ENCODE measurements at places on chromosomes 2 and 18.

GRCh38 chr2:237614151-237614720 is 13.2 kb upstream of the LRRFIP1 start:
- DNase-seq: no peak

DNA sequence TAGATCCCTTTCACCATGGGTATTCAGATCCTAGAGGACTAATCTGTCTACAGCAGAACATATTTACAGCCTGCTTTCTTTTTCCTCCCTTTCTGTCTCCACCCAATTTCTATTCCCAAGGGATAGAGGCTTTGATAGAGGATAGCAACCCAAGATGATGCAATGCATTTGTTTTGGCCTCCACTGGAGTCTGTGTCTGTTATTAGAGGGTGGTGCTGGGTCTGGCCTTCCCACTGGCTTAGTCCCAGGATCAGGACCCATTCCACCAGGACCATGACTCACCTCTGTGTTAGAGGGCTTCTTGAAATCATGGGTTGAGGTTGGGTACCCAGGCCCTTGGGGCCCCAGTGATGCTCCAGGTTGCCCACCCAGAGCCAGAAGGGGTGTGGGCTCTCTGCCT is 239.7 kb upstream of the TNP1 start:
- DNase-seq: no peak

GRCh38 chr2:33230842-33231241 is 245.6 kb upstream of the RASGRP3 start:
- DNase-seq: no peak

DNA sequence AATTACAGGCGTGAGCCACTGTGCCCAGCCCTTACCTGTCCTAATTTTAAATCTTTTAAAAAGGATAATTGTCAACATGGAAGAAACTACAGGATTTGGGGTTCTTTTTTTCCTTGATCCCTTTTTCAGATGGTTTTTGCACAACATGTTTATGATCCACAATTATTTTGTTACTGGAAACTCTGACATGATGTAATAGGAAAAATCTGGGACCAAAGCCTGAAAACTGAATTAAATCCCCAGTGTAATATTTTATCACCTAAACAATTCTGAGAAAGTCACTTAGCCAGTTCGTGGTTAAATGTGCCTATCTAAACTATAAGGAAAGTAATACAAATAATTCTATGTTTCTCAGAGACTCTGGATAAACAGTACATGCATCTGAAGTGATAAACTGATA is 1649.7 kb downstream of the LRP1B start:
- no peak for DNase-seq

DNA sequence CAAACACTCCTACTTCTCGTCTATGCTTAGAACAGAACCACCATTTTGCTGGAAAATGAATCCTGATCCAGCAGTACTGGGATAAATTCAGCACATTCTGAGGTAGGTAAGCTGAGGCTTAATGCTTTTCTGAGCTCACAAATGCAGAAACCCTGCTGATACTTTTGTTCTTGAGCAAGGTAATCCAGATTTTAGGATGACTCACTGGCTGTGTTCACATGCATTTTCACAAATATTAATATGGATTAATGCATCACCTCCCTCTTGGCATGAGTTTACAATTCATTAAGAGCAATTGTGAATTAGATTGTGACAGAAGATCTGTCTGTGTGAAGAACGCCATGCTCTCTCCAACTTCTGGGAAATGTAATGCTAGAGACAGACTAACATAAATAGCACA is 42.2 kb downstream of the RAD51AP2 start:
- DNase-seq: no peak

- no peak for DNase-seq
These were observed 876.2 kb upstream of the POU3F3 start for GRCh38 chr2:103977668-103978067.

GRCh38 chr2:74851191-74851566 is 17.3 kb downstream of the HK2 start:
- no peak for DNase-seq

DNA sequence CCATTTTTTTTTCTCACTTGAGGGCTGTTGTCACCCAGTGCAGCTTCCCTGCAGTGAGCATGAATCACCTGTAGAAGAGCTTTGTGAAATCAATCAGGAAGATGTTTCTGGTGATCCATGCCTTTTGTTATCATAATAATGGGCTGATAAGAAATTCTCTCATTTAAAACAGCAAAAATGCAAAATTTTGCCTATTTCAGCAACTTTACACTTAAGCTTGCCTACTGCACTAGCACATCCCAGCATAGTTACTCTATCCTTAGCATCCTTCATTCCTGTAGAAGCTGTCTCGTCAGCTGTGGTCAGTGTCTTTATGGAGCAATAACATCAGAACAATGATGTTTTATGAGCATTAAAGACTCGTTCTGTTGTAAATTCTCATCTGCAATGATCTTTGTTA is 178.6 kb upstream of the ZNF804A start:
- no peak for DNase-seq

- no peak for DNase-seq
These were observed 9.9 kb upstream of the KLF11 start for GRCh38 chr2:10033251-10034006.

GRCh38 chr2:67272195-67272594 is 124.9 kb upstream of the ETAA1 start:
- no peak for DNase-seq

GRCh38 chr2:199404841-199405240 is 52.9 kb downstream of the SATB2 start:
- no peak for DNase-seq

DNA sequence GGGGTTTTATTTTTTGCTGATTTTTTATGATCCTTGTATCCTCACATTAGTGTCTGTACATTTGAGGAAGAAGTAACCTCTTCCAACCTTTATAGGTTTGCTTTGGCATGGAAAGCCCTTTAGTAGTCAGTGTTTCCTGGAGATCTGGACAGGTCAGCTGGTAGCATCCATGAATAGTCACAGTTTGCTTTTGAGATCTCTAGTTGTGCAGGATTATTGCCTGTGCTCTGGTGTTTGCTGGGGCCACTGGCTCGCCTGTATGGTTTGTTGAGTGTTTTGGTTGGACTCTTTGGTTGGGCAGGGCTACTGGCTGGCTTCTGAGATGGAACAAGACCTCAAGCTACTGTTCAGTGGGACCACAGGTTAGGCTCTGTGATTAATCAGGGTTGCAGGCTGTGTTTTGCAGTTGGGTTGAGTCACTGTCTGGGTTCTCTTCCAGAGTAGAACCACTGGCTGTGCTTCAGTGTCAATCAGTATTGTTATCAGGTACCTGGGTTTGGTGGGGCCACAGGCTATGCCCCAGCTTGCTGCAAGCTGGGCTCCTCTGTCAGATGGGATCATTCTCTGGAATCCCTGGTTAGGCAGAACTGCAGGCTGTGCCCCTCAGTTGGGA is 20.0 kb downstream of the SP140L start:
- DNase-seq: no peak

GRCh38 chr2:190990132-190990531 is 23.8 kb downstream of the STAT1 start:
- DNase-seq: no peak

DNA sequence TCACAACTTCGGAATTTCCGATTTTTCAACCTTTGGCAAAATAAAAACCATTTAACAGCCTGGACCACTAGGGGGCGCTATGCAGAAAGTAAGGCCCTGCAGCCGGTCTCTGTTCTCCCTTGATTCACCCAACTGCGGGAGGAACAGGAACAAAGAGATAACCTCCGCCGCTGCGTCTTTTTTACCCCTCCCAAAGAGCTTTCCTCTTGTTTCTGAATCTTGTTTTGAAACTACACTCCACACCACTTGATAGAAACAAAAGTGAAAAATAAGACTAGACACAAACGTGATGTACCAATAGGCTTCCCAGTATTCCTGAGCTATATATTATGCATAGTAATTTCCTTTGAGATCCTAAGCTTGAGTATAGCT is 231.2 kb downstream of the MYO3B start:
- DNase-seq: peak; percentile 76

DNA sequence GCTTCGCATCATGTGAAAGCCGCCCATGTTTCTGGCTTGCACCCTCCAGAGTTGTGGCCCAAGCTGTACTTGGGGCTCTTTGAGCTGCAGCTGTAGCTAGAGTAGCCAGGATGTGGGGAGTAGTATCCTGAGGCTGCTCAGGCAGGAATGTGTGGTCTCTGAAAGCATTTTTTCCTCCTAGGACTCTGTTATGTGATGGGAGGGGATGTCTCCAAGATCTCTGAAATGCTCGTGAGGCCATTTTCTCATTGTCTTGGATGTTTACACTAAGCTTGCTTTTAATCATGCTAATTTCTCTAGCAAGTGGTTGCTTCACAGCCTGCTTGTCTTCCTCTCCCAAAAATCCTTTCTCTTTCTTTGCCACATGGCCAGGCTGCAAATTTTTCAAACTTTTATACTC is 687.6 kb downstream of the DCDC2C start:
- DNase-seq: no peak

DNA sequence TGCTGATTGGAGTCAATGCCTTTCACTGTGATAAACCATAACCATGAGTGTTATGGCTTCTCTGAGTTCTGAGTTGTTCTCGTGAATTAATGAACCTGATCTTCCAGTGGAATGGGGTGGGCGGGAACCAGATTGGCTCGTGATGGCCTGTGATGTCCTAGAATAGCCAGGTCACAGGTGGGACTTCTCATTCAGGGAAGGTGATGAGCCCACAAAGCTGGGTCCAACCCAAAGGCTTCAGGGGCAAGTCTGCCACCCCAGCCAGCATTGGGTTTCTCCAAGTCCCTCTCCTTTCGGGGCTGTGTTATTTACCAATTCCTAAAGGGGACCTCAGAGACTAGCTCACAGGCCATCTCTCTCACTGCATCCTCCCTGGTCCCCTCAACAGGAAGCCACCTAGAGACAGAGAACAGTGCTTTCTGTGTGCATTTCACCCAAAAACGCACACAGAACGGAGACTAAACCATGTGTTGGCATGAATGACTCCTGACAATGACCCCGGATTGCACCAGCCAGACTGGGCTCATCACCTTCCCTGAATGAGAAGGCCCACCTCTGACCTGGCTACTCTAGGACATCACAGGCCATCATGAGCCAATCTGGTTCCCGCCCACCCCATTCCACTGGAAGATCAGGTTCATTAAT is 85.5 kb downstream of the MALT1 start:
- no peak for DNase-seq

DNA sequence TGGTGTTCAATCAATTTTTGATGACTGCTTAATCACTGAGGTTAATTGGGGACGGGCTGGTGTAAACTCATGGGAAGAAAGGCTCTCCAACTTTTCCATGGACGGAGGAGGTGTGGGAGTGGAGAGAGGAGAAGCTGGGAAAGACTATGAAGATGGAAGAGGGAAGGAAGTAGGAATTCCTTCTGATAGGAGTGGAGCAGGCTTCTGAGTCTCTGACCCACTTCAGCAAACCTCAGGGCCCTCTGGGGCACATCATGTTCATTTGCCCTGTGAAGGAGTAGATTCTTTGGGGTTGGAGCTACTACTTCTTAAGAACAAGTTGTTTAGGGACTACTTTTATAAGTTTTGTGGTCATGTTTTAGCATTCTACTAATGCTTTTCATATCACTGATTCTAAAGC is 87.0 kb upstream of the MAP4K3 start:
- no peak for DNase-seq

- no peak for DNase-seq
These were observed 16.9 kb upstream of the CD28 start for GRCh38 chr2:203689426-203690116.

GRCh38 chr2:56465491-56465890 is 281.7 kb downstream of the CCDC85A start:
- no peak for DNase-seq

DNA sequence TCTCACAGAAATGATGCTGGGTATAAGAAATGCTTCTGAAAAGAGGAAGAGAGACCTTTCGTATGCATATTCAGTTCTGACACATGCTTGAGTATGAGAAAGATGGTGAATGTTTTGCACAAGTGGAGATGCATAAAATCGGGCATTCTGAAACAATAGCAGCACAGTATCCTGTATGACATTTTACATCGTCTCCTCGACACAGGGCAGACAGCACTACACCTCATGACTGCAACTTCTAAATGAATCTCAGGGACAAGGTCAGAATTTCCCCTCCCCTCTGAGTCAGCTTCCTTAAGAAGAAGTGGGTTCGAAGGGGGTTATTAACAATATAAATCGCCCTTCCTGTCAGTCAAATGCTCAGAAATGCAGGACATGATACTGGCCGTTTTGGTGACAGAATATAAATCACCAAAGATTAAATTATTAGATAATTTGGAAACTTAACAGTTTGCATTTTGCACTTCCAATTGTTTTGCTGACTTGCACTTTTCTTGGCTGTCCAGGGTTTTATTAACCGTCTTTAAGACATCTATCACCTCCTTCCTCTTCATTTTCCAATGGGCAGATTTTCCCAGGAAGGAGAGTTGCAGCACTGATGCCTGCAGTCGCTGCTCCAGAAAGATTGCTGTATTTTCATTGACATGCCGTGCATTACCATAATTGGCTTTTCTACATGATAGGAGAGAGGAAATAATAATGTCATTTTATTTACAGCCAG is 57.2 kb downstream of the TSHZ1 start:
- DNase-seq: no peak

- DNase-seq: no peak
These were observed 5.0 kb upstream of the SERPINB2 start for GRCh38 chr18:63882333-63883141.

All from activated CD4-positive, alpha-beta T cell treated with anti-CD3 and anti-CD28 coated beads for 24 hours (primary cell).